ENCODE measurements at places on chromosomes 1 and 21. TPM values are rescaled to one million over a fixed set of nuclear protein-coding genes. Genes with fewer than 3 reads are reported as not detected.

Gene SH2D2A
- total RNA-seq, result 2.4 TPM

Gene ITLN1
- 0.22 TPM for total RNA-seq

Gene NT5C1A
- not detected for total RNA-seq

Gene ARHGAP30
- 0.07 TPM for total RNA-seq

Gene HMGCS2
- total RNA-seq, result not detected

Gene PROK1
- total RNA-seq, result not detected

Gene MTARC2
- 14.5 TPM for total RNA-seq

Gene RGS13
- not detected for total RNA-seq

Gene PLA2G4A
- total RNA-seq, result 0.41 TPM

Gene DNAJC6
- total RNA-seq, result 33.9 TPM

GRCh38 chr21:45611939-45612664 lies 31.4 kb upstream of the PCBP3 start:
- no peaks in the 10 kb centered on the region for H3K4me1 ChIP-seq
- no peaks in the 10 kb centered on the region for H3K36me3 ChIP-seq
- no peaks in the 10 kb centered on the region for H3K27me3 ChIP-seq
- H3K4me3 ChIP-seq, result no peak overlapping the region

- no peaks in the 10 kb centered on the region for H3K4me1 ChIP-seq
- no peak for DNase-seq
- H3K36me3 ChIP-seq, result no peaks in the 10 kb centered on the region
These were observed 31.1 kb downstream of the FYB2 start for GRCh38 chr1:56788102-56788501.

DNA sequence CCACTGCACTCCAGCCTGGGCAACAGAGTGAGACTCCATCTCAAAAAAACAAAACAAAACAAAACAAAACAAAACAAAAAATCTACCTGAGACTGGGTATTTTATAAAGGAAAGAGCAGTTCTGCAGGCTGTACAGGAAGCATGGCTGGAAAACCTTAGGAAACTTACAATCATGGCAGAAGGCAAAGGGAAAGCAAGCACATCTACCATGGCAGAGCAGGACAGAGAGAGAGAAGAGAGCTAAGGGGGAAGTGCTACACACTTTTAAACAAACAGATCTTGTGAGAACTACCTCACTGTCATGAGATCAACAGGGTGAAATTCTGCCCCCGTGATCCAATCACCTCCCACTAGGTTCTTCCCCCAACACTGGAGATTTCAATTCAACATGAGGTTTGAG lies 198.3 kb upstream of the SAMSN1 start:
- no peak overlapping the region for H3K27ac ChIP-seq
- H3K4me3 ChIP-seq, result no peak overlapping the region
- no peaks in the 10 kb centered on the region for H3K36me3 ChIP-seq

DNA sequence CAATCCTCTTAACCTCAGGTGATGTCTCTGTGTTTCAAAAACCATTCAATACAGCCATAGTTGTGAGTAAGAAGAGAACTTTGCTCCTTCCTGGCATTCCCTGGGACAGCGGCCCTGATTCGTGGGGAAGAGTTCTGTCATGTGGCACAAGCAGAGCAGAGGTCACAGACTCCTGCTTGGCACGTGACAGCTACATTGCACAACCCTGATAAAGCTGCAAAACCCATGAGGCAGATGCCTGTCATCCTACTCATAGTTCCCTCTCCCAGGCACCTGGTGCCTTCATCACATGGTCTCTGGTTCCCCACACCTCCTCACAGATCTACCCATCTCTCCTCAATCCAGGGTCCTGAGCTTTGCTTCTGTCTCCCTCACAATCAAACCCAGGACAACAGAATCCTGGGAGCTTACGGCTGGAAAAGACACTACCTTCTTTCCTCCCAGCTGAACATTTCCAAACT lies 70.8 kb downstream of the PLPP3 start:
- no peaks in the 10 kb centered on the region for H3K27me3 ChIP-seq
- H3K4me3 ChIP-seq, result no peak overlapping the region
- H3K27ac ChIP-seq, result no peak overlapping the region
- H3K4me1 ChIP-seq, result peaks cover 17% of the 10 kb centered on the region

GRCh38 chr1:227428803-227429202 lies 110.5 kb upstream of the CDC42BPA start:
- no peak overlapping the region for H3K27ac ChIP-seq
- no peak for DNase-seq
- H3K4me1 ChIP-seq, result no peaks in the 10 kb centered on the region
- H3K4me3 ChIP-seq, result no peak overlapping the region

DNA sequence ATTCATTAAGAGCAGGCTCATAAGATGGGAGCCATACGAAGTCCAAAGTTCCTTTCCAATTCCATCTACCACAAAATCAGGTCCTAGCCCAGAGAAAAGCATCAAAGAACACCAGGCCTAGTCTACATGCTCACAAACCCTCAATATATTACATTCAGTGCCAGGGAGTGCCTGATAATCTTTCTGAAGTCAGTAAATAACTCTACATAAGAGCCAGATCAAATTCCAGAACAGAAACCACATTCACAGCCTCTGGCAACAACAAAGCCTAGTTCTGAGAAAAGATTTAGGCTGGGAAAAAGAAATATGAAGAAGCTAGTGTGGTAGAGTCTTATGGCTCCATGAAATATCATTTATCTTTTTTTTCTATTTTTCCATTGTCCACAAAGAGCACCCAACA lies 40.5 kb upstream of the RBBP5 start:
- H3K27ac ChIP-seq, result no peak overlapping the region
- H3K36me3 ChIP-seq, result peaks cover 76% of the 10 kb centered on the region
- no peak for DNase-seq
- no peak overlapping the region for H3K4me3 ChIP-seq

GRCh38 chr21:44785620-44786335 lies 15.8 kb downstream of the UBE2G2 start:
- H3K4me1 ChIP-seq, result peaks cover 1% of the 10 kb centered on the region
- H3K27me3 ChIP-seq, result no peaks in the 10 kb centered on the region
- peaks cover 49% of the 10 kb centered on the region for H3K36me3 ChIP-seq
- peak; percentile 28 for DNase-seq
- no peak overlapping the region for H3K27ac ChIP-seq

DNA sequence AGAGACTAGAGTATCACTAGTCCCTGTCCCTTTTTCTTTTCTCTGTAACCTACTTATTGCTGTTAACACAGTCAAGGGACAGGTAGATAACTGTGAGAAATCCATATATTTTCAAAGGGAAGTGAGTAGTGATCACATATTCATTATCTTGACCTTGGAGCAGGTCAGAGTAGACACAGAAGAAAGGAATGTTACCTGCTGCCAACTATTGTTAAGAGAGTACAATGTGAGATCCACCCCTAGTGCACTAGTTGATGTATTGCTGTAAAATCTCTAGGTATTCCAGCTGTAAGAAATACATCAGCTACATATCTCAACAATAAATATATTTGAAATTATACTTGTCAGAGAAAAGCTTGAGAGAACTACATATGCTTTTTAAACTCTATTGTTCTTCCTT lies 68.7 kb upstream of the ADGRL2 start:
- H3K4me3 ChIP-seq, result no peak overlapping the region
- H3K4me1 ChIP-seq, result no peaks in the 10 kb centered on the region
- DNase-seq, result no peak

DNA sequence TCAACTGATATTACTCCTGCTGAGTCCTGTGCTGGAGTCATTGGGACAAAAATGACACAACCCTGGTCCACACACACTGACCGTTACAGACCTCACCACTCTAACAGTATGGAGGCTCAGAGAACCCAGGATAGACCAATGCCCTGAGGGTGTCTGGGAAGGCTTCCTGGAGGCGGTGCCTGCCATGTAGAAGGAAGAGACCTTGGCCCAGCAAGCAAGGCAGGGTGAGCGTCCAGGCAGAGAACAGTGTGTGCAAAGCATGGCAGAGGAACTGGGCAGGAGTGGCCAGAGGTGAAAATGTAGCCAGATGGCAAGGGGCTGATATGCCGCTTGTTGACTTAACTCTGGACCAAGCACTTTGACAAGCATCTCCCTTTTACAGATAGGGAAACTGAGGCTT lies 85.5 kb downstream of the VWA5B1 start:
- H3K4me3 ChIP-seq, result no peak overlapping the region
- H3K4me1 ChIP-seq, result no peaks in the 10 kb centered on the region
- H3K27ac ChIP-seq, result no peak overlapping the region
- no peaks in the 10 kb centered on the region for H3K36me3 ChIP-seq

DNA sequence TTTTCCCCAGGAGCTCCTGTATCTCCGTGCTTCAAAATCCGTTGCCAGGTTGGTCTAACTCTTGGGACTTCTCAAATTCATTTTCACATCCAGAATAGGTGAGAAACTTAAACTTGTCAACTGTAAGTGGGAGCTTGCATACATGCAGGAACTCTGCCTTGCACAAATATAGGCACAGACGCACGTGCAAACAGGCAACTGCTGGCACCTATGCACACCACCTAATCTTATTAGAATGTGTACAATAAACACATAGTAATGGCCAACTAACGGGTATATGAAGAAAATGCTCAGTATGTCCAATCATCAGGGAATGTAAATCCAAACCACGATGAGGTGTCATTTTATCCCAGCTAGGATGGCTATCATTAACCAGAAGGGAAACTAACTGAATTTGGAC lies 22.6 kb upstream of the FCGR2A start:
- no peak overlapping the region for H3K4me3 ChIP-seq
- no peak for DNase-seq
- H3K4me1 ChIP-seq, result no peaks in the 10 kb centered on the region
- no peak overlapping the region for H3K27ac ChIP-seq
- peaks cover 37% of the 10 kb centered on the region for H3K27me3 ChIP-seq

- no peak overlapping the region for H3K27ac ChIP-seq
- H3K27me3 ChIP-seq, result no peaks in the 10 kb centered on the region
- DNase-seq, result no peak
- H3K4me3 ChIP-seq, result no peak overlapping the region
- no peaks in the 10 kb centered on the region for H3K4me1 ChIP-seq
These were observed 37.4 kb upstream of the ZBTB40 start for GRCh38 chr1:22414244-22414751.

DNA sequence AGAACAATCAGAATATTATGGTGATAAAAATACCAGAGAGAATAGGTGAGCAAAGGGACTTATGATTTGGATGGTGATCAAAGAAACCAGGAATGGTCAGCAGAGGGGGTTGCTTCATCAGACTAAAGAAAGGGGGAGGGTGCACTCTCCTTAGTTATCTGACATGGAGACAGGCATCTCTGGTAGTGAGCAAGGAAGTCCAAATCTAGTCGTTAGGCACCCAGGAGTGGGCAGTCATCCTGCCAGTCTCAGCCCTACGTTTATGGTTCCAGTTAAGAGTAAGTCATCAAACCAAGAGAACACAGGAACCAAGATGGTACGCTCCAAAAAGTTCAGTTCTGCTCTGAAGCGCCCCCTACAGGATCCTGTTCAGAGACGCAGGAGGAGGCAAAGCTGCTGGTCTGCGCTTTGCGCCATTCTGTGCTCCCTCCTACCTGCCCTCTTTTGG lies 28.6 kb downstream of the EBNA1BP2 start:
- no peaks in the 10 kb centered on the region for H3K36me3 ChIP-seq
- peaks cover 5% of the 10 kb centered on the region for H3K27me3 ChIP-seq
- H3K4me3 ChIP-seq, result no peak overlapping the region
- no peaks in the 10 kb centered on the region for H3K4me1 ChIP-seq
- DNase-seq, result peak; percentile 87
- no peak overlapping the region for H3K27ac ChIP-seq

- H3K4me1 ChIP-seq, result peaks cover 3% of the 10 kb centered on the region
- H3K4me3 ChIP-seq, result peak within 1 kb of the TSS; percentile 100
- no peaks in the 10 kb centered on the region for H3K27me3 ChIP-seq
- DNase-seq, result peak; percentile 100
These were observed at the start of the genes S100PBP and YARS1 for GRCh38 chr1:32817159-32817814. Gene S100PBP, plus strand, starts transcription at chr1:32817653. Its CDS starts 8,447 bp downstream, at chr1:32826100. Gene YARS1, minus strand, starts transcription at chr1:32817358. Its CDS starts 114 bp downstream, at chr1:32817244.

GRCh38 chr1:112826217-112826944 lies 111.2 kb upstream of the PPM1J start:
- H3K36me3 ChIP-seq, result peaks cover 32% of the 10 kb centered on the region
- peak; percentile 81 for DNase-seq
- peak overlapping the region; percentile 92 for H3K4me3 ChIP-seq
- H3K27ac ChIP-seq, result peak overlapping the region; percentile 56

DNA sequence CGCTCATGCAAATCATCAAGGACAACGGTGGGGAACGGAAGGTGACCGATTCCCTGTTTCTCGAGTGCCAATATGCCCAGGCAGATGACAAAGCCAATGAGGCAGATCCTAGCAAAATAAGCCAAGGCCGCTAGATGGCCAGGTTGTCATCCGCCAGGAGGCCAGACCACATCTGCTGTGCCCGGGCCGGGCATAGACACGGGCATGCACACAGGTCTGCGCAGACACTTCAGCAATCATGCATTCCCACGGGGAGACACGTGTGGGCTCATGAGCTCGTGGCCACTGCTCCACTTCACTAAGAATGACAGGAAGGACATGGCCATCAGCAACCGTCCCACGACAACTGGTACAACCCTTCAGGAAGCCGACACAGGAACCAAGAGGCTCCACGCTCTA lies 23.4 kb downstream of the WDR4 start:
- no peak overlapping the region for H3K27ac ChIP-seq
- no peak for DNase-seq

DNA sequence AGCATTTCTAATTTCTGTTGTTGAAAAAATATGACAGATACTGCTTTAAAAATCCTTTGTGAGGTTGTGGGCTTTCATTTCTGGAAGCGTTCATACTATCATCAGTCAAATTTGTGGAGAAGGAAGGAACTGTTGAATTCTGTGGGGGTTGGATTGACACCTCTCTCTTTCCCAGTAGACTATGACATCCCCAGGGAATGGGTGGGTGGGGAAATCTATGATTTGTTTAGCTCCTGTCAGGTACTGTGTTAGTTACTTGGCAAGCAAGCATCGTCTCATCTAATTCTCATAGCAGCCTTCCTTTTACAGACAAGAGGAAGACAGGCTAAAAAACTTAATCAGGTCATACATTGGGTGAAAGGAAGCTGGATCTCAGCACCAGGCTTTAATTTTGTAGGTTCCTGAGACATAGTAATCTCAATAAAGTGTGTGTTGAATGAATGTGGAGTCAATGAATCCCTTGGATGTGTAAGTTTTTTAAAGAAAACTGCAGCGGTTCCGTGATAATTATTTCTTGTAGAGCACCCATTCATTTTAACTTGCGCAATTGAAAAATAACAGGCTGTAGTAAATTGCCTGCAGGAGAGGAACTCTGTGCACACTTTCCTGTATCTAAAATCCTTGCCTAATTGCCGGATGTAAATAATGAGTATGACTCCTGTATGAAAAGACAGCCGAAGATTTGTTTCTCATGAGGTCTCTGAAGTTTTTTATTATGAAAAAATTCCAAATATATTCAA lies 60.6 kb downstream of the MYOM3 start:
- H3K4me3 ChIP-seq, result no peak overlapping the region
- peaks cover 6% of the 10 kb centered on the region for H3K4me1 ChIP-seq
- H3K36me3 ChIP-seq, result no peaks in the 10 kb centered on the region
- no peak overlapping the region for H3K27ac ChIP-seq
- DNase-seq, result no peak

- H3K27me3 ChIP-seq, result no peaks in the 10 kb centered on the region
- no peak overlapping the region for H3K4me3 ChIP-seq
- H3K36me3 ChIP-seq, result no peaks in the 10 kb centered on the region
- H3K27ac ChIP-seq, result no peak overlapping the region
- DNase-seq, result no peak
These were observed 238.7 kb downstream of the OLFM3 start for GRCh38 chr1:101757985-101758384.

Measured in endodermal cell (in vitro differentiated cells).